HT-29 (cell line): ENCODE measurements at places on chromosomes 13 and 19.

- no peak for DNase-seq
Observed at GRCh38 chr13:98504371-98504963, 72.4 kb downstream of the STK24 start.

DNA sequence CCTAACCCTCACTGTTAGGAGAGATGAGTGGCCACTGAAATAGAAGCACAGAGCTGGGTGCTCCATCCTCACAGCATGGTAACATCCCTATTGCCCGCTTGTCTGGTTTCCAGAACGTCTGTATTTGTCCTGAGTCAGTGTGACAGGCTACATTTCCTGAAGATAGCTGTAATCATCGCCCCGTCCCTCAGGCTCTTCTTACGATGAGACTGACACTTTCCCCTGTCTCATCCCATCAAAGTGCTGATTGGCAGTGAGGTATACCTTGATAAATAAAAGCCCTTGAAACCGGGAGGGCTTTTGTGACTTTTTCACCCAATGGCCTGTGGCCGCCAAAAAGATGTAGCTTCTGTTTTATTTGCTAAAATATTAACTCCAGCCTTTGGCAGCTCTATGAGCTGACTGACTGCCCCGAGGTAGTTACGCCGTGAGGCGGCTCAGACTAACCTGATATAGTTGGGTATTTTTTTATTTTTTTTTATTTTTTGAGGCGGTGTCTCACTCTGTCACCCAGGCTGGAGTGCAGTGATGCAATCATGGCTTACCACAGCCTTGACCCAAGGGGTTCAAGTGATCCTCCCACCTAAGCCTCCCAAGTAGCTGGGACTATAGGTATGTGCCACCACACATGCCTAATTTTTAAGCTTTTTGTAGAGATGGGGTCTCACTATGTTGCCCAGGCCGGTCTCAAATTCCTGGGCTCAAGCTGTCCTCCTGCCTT is 5.7 kb upstream of the LRRC4B start:
- no peak for DNase-seq

DNA sequence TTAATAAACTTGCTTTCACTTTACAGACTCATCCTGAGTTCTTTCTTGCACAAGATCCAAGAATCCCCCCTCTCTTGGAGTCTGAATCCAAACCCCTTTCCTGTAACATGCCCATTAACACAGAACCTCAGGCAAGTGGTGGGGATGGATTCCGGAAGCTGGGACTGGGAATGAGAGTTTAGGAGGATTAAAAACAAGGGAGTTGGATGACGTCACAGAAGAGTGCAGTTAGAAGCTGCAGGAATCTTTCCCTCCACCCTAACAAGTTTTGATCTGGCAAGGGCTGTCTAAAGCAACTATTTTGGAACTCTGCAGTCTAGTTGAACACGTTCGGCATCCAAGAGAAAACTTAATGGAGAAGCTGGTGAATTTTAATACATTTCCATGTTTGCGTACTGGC is 48.2 kb upstream of the PEPD start:
- DNase-seq = no peak

DNA sequence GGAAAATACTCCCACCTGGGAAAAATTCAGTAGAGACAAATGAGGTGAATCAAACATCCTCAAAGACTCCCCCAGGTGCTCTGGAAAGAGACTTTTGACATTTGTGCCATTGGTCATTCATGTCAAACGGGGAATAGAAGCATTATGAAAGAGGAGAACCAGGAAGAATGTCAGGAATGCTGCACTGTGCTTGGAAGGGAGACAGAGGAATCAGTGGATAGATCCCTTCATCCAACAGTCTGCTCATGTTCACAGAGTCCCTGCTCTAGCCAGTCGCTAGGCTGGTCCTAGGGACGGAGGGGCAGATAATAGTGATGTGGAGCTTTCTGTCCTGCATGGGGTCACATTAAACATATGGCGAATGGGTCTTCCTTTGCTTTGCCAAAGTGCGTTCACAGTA is 384.4 kb downstream of the FGF9 start:
- no peak for DNase-seq

- no peak for DNase-seq
Observed at GRCh38 chr13:76020421-76020955, 384.4 kb downstream of the LMO7 start.
